Vagina (tissue), 2 donors: ENCODE measurements at places on chromosomes 12 and 14.

GRCh38 chr12:68529466-68529865, 81.2 kb upstream of the RAP1B start:
- no peak for DNase-seq

DNA sequence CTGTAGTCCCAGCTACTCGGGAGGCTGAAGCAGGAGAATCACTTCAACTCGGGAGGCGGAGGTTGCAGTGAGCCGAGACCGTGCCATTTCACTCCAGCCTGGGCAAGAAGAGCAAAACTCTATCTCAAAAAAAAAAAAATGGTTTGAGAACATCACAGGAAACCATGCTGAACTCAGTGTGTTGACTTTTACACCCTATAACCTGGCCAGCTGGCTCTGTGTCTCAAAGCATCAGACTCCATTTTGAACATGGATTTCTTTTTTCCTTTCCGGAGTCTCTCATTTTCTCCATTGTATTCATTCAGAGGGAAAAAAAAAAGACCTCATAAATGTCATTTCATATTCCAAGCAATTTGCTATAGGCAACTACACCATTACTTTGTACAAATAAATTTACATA, 63.2 kb upstream of the FOXN3 start:
- DNase-seq = no peak

DNA sequence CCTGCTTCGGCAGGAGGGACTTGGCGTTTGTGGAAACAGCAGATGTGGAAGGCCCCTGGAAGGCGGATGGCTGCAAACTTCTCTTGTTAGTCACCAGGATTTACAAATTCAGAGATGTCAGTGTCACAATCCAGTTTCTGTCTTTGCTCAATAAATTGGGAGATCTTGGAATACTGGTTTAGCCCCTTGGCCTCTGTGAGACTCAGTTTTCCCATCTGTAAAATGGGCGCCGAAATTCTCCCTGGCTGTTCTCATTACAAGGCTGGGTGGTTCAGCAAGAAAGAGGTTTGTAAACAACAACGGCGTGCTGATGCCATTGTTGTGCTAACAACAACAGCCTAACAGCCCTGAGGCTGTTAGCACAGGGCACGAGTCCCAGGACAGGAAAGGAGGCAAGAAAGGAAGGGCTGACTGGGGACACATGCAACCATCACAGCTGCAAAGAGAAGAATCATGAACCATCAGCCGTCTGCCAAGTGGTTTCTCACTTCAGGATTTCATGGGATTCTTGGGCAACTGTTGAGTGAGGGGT, 127.5 kb downstream of the AACS start:
- no peak for DNase-seq

DNA sequence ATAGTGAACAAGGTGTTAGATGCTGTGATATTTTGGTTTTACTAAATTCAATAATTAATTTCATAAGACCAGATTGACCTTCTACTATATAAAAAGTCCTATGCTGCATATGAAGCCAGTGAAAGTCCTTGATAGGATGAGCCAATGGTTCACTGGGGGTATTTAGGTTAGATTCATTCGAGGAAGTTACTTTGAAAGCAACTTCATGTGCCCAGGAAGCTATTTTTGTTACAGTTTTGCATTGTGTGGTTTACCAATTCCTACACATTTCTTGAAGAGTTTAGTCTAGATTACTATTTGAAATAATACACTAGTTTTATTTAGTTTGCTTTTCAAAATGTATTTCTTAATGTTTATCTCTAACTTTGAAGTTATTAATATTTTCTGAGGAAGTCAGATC, 58.5 kb upstream of the RMST start:
- DNase-seq = no peak

GRCh38 chr14:69404478-69404877, 6.0 kb downstream of the SLC39A9 start:
- no peak for DNase-seq
